ENCODE measurements at places on chromosomes 3 and 15.

- DNase-seq = peak; percentile 47
These were observed 5.6 kb downstream of the SERPINI1 start for GRCh38 chr3:167740961-167741587.

- no peak for DNase-seq
These were observed 1.4 kb upstream of the SLC51A start for GRCh38 chr3:196214783-196215441.

- DNase-seq = no peak
These were observed 23.4 kb upstream of the AQP9 start for GRCh38 chr15:58114812-58115211.

DNA sequence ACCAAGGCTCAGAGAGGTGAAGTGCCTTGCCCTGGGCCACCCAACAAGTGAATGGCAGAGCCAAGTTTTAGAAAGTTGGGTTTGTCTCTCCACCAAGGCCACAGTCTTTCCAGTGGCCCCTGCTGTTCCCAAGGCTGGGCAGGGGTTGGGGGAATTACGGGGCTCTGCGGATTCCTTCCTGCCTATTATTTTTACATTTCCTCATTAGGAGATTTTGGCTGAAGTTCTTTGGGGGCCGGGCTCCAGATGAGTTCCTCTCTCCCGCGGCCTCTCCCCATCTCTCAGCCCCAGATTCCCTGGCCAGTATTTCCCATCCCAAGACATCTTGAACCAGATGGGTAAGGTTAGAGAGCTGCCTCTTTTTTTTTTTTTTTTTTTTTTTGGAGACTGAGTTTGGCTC is 44.0 kb upstream of the SMAD6 start:
- no peak for DNase-seq

DNA sequence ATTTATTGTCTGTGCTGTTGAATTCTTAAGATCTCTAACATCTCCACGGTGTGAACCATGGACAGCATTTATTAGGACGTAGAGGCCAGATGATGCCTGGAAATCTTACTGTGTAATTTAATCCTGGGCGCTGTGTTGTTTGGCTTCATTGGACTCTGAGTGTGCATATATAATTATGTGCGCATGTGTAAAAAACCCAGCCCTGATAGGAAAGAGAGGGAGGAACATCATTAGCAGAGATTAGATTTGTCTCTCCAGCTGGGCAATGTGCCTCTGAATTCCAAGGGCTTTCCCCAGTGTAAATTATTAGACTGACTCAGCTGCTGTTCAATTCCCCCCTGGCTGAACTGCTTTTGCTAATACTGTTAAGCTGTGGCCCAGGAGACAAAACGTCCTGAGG is 39.6 kb downstream of the MAP3K13 start:
- no peak for DNase-seq

GRCh38 chr3:62364191-62364590 is 9.2 kb downstream of the FEZF2 start:
- no peak for DNase-seq

DNA sequence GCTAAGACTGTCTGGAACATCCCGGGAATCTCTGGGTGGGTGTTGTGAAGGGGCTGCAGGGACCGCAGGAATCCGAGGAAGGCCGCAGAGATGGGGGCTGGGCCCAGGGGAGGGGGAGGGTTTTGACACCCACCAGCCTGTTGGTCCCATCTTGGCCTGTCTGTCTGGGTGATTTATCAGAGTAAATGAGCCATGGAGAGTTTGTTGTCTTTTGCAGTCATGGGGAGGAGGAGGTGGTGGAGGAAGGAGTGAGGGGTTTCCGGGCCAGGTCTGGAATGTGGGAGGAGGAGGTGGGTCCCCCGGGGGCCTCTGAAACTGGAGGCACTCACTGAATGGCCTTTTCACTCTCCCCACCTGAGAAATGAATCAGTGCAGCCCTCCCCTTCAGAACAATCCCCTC is 11.5 kb downstream of the SEMA3F start:
- DNase-seq = no peak

DNA sequence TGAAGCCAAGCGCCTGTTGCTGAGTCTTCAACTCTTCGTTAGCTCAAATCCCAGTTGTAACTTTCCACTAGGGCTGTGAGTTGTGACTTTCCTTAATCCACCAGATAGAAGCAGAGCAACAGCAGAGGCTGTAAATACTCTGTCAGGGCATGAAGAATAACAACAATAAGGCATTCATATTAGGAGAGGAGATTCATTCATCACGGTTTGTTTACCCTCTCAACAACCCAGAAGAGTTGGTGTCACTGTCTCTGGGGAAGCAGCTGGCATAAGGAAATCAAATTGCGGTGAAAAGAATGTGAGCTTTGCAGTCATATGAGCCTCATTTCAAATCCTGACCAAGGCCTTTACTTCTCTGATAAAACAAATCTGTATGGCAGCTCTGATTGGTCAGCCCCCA is 184.8 kb downstream of the SHQ1 start:
- DNase-seq = no peak

DNA sequence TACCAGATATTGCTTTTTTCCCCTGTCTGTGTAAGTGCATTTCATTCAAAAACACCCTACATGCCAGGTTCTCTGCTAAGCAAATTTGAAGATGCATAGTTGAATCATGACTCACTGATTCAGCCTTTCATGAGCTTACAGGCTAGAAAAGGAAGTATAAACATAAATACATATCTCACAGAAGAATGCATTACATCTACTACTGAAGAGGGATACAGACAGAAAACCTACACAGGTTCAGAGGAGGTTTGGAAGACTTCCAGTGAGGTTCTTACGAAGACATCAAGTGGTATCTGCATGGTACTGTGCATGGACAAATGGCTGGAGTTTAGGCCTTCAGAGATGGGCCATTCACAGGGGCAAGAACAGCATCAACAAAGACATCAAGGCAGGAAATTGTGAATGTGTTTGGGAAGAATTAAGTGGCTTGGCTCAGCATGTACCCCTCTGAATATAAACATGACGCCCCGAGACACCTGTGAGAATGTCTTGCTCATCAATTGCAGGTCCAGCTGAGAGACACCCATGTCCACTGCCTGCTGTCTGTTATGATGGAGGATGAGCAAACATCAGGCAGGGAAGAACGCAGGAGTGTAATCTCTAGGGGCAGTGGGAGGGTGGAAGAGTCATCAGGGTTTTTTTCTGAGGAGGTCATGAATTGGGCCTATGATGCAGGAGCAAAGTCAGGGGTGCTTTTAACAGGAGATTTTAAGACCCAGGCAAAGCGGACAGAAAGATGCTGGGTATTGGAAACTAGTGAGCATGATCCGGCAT is 105.1 kb upstream of the GALNT15 start:
- no peak for DNase-seq

DNA sequence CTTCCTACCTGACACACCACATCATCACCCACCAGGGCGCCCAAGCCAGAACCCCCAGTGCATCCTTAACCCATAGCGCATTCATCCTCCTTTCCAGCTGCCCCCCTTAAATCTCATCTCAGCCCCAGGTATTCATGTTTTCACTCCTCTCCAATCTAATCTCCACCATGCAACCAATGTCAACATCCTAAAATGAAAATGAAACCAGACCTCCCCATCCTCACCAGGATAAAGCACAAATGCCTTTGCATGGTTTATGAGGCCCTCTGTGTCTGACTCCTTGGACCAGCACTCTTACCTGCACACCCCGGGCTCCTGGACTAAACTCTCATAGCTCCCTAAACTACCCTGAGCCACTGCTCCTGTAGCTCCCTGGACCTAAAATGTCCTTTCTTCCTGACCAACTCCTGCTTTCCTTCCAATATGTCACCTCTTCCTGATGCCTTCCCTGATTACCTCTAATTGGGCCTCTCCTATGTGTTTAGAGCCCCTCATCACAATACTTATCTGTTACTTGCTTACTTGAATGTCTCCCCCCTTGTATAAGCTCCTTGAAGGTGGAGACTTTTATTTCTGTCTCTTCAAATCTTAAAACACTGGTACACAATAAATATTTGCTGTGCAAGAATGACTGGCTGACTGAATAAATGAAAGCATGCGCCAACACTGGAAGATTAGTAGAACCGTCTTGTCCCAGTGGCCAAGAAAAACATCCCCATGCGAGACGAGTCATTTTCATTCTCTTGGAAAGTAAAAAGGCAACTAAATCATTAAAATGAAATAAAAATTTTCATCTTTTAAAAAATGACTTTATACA is 142.5 kb downstream of the XXYLT1 start:
- no peak for DNase-seq

GRCh38 chr3:37863949-37864822 is 2.5 kb downstream of the CTDSPL start:
- peak; percentile 45 for DNase-seq

DNA sequence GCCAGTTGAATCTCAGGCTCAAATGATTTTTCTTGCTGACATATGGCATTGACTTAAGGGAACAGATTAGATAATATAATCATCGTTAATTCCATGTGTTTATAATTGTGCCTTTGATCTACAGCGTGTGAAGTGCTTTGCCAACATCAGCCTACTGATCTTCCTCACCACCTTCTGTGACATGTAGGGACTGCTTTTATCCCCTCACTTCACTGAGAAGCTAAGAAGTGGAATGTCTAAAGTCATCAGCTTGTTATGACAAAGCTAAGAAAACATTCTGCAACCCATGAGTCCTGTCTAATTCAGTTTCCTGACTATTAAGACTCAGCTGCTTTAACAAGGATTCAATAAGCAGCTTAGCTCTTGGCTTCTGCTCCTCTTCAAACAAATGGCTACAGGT is 106.0 kb downstream of the MYH15 start:
- no peak for DNase-seq

GRCh38 chr3:133448478-133449122 is 48.7 kb downstream of the BFSP2 start:
- no peak for DNase-seq

DNA sequence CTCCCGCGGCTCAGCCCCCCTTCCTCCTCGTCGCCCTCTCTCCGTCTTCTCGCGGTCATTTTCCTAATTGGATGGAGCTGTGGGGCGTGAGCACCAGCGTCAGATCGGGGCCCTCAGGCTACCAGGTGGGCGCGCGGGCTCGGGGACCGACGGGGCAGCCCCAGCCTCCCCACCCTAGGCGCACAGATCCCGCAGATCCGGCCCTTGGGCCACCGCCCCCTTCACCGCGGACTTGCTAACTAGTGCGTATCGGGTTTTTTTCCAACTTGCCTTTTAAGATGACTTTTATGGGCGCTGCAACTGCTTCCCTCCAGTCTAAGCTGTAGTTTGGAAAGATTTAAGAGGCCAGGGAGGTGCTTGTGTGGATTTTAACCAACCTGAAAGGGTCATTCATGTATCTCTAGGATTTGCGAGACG is 1.3 kb downstream of the ZNF710 start:
- DNase-seq = peak; percentile 61

- DNase-seq = peak; percentile 95
These were observed 24.1 kb upstream of the MRPL3 start for GRCh38 chr3:131526801-131527347.

DNA sequence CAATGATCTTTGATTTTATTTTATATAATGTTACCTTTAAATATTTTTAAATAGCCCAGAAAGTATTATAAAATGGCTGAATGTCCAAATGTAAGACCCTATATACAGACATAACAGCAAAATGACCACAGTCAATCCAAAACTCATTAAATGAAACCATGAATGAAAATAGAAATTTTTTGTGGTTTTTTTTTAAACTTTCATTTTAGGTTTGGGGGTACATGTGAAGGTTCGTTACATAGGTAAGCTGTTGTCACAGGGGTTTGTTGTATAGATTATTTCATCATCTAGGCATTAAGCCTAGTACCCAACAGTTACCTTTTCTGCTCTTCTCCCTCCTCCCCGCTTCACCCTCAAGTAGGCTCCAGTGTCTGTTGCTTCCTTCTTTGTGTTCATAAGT is 108.8 kb downstream of the FAIM start:
- no peak for DNase-seq

- DNase-seq = no peak
These were observed 153.4 kb upstream of the PFN2 start for GRCh38 chr3:150124142-150124541.

GRCh38 chr15:84992157-84992944 is 10.7 kb downstream of the PDE8A start:
- DNase-seq = no peak
